Ovary (tissue), 10 donors: ENCODE measurements at places on chromosomes 3 and 15. TPM values are rescaled to one million over a fixed set of nuclear protein-coding genes. Genes with fewer than 3 reads are reported as not detected.
A peak's percentile ranks its signal among the peaks of the same experiment; 100 is the strongest.

The ENTPD3 gene
- polyA plus RNA-seq: 0.46 TPM

The ZNF774 gene
- polyA plus RNA-seq: 4.1 TPM

GRCh38 chr15:32872621-32873283 is 154.9 kb downstream of the GREM1 start:
- peak; percentile 64 for DNase-seq

GRCh38 chr15:101723171-101723873 is 951 bp downstream of the TARS3 start:
- no peak for DNase-seq

GRCh38 chr3:182364323-182364722 is 429.0 kb upstream of the ATP11B start:
- DNase-seq: no peak

DNA sequence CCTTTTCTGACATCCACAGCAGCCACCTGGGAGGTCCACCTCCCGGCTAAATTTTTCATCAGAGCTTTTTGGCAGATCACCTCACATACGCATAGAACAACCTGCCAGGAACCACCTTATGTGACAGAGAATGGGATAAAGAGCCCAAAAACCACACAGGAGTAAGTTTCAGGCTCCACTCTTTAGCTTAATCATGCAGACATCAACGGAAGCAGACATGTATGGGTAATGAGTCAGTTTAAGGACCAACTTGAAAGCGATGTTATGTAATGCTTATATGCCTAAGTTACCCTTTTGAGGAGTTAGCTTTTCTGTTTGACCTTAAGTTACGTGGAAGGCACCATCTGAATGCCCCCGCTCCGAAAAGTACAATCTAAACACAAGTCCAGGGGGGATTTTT is 183.3 kb upstream of the BHLHE40 start:
- DNase-seq: no peak

- no peak for DNase-seq
These were observed 34.1 kb upstream of the MASP1 start for GRCh38 chr3:187325632-187326031.
